CD8-positive, alpha-beta memory T cell (primary cell): ENCODE measurements at places on chromosomes 11 and 22. TPM values are rescaled to one million over a fixed set of nuclear protein-coding genes. Genes with fewer than 3 reads are reported as not detected.

The CFAP300 gene
- total RNA-seq: not detected

The CHEK1 gene
- 139 TPM for total RNA-seq

The SPI1 gene
- 1.8 TPM for total RNA-seq

The CCDC85B gene
- total RNA-seq: 86.7 TPM

The RSF1 gene
- 57.0 TPM for total RNA-seq

The UBQLN3 gene
- total RNA-seq: not detected

The BARX2 gene
- total RNA-seq: not detected

The FAM180B gene
- 0.20 TPM for total RNA-seq

The MLC1 gene
- 0.47 TPM for total RNA-seq

The VSIG2 gene
- 0.24 TPM for total RNA-seq

The PGM2L1 gene
- 9.6 TPM for total RNA-seq

The SCUBE1 gene
- total RNA-seq: 0.07 TPM

The KCNJ5 gene
- total RNA-seq: 0.04 TPM

The ARHGAP20 gene
- total RNA-seq: 0.09 TPM

The OR51B2 gene
- not detected for total RNA-seq

The CLCF1 gene
- 3.5 TPM for total RNA-seq

The SLC22A12 gene
- not detected for total RNA-seq

The OAF gene
- 3.0 TPM for total RNA-seq

The TOP3B gene
- total RNA-seq: 36.9 TPM

The KDM4D gene
- total RNA-seq: 1.6 TPM

The FOSL1 gene
- total RNA-seq: 26.9 TPM

The GALNT18 gene
- total RNA-seq: 1.3 TPM

The HEPN1 gene
- total RNA-seq: not detected

The SCUBE2 gene
- total RNA-seq: not detected

The NXPE1 gene
- not detected for total RNA-seq

The OR2AG2 gene
- not detected for total RNA-seq

The KLHL35 gene
- 0.44 TPM for total RNA-seq

The RAC2 gene
- total RNA-seq: 452 TPM

The ELF5 gene
- total RNA-seq: not detected

The BIRC3 gene
- 199 TPM for total RNA-seq
